Fibroblast of skin of right biceps (primary cell): ENCODE measurements at places on chromosomes 3 and 15.

GRCh38 chr3:61008153-61008997, 242.9 kb downstream of the FHIT start:
- no peak for DNase-seq

DNA sequence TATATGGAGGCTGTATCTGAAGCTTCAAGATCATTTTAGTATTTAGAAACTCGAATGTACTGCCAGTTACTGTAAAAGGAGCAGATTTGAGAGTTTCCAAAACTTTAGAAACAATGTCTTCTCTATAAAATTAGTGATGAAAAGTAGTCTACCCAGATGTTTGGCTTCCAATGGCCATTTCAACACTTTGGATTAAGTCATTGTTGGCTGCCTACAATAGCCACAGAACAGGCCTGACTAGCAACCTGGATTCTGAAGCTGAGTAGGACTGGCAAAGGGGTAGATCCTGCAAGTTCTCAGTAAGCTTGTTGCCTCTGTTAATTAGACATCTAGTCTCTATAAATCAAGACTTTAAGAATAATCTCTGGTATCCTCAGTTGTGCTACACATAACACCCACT, 239.0 kb upstream of the KCNMB2 start:
- DNase-seq = no peak

- no peak for DNase-seq
Measured at GRCh38 chr3:62992520-62992919, 117.3 kb upstream of the CADPS start.

DNA sequence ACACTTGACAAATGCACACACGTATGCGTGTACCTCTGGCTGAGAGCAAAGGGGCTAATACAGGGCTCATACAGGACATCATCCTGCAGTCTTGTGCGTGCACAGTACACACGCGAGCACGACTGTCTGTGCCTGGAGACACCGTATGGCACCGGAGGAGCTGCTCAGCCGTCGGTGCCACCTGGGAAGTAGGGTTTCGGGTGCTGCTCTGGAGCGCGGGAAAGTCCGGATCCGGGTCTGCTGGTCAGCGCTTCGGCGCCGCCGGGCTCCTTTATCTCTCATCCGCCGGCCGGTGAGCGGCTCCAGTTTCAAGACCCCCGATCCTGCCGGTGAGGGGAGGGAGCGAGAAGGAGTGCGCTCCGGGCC, 9.3 kb downstream of the FOXL2 start:
- DNase-seq = no peak

- DNase-seq = no peak
Measured at GRCh38 chr3:159771865-159772611, 216.6 kb upstream of the IL12A start.

DNA sequence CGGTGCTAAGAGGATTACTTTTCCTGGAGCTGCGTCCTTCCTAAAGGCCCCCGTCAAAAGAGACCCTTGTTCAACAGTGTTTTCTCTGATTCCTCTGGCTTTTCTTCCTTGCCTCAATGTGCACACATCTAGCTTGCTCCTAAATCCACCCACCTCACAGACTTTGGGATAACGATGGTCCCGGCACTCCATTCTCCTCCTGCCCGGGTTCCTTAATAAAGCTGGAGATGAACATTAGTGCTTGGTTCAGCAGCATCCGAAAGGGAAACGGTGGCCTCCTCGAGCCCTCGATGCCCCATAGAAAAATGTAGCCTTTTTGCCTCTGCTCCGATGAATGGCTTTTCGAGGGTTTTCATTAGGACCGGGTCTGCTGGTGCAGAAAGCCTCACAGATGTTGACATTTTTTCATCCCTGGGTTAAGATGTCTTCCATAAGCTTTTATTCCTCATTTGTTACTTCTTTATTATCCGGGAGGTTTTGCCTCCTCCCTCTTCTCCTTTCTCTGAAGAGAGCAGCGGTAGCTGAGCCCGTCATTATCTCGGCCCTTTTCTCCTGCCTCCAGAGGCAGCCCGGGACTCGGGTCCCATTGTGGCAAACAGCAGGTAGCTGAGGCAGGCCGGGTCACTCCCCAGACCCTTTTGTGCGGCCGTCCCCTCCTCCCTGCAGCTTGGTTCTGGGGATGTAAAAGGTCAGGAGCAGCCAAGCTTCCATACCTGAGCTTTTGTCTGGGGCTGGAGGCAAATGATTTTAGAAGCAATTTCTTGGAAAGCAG, 64.6 kb downstream of the CPN2 start:
- no peak for DNase-seq

DNA sequence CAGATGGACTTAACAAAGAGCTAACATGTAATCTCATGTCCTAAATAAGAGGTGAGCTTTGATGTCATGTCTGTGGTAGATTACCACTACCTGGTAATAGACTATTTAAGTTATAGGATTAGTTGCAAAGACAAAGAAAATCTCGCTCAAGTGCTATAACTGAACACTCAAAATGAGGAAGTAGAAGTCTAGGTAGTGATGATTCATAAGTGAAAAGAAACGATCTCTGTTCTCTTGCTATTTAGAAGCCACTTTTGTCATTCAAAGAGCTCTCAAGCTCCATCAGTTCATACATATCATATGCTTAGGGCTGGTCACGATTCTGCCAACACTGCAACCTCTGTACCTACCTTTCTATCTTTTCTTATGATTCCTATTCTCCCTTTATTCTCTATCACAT, 110.9 kb downstream of the EDEM1 start:
- no peak for DNase-seq

- no peak for DNase-seq
Measured at GRCh38 chr15:88036154-88036839, 220.2 kb downstream of the NTRK3 start.

DNA sequence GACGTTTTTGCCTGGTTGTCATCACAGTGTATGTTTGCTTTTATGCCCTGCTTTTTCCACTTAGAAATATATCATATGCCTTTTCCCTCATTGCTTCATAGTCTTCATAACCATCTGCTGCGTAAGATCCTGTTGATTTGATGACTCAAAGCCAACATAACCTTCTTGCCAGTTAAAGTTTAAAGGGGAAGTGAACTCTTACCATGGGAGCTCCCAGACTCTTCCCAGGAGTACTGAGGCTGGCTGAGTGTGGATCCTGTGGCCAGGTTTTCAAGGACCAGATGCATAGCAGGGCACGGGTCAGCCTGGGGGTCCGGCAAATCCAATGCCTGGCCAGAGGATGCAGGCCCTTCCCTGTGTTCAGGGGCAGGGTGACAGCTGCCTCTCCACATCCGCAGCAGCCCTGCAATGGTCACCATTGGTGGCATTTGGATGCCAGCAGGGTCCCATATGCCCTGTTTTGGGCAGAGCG, 42.0 kb upstream of the SACM1L start:
- peak; percentile 89 for DNase-seq

DNA sequence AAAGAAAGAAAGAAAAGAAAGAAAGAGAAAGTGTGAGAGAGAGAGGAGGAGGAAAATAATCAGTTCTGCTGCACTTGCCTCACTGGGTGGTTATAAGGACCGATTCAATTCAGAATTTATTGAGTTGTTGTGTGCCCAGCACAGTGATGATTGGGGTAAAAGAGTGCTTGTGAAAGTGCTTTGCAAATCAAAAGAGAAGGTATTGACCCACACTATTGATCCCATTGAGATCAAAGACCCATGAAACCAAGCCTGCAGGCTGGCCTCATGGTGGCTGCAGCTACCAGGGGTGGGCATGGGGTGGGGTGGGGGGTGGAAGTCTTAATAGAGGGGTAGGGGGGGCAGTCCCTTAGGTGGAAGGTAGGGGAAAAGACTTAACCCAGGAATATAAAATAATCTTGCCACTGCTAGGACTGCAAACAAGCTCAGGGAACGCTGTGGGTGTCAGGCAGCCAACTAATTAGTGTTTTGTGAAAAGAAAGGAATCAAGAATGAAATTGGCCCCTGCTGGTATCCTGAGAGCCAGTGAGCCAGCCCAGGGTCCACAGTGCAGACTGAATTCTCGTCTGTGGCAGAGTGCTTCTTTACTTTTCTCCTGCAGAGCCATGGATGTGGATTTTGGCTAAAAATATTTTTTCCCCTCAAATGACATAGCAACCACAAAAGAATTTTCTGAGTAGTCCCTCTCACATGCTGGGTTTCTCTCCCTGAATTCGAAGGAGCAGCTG, 34.2 kb downstream of the CLEC3B start:
- DNase-seq = no peak

DNA sequence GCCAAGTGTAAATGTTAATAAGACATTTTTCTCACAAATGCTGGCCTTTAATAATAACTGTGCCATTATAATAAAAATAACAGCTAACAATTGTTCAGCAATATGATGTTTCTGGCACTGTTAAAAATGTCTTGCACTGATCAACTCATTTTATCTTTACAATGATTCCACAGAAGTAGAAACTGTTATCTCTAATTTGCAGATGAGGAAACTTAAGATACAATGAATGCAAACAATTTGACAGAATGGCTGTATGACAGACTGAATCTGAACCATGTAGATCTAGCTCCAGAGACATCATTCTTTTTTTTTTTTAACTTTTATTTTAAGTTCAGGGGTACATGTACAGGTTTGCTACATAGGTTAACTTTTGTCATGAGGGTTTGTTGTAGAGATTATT, 755.0 kb downstream of the TBL1XR1 start:
- no peak for DNase-seq

- no peak for DNase-seq
Measured at GRCh38 chr15:38111070-38111469, 141.6 kb upstream of the SPRED1 start.

DNA sequence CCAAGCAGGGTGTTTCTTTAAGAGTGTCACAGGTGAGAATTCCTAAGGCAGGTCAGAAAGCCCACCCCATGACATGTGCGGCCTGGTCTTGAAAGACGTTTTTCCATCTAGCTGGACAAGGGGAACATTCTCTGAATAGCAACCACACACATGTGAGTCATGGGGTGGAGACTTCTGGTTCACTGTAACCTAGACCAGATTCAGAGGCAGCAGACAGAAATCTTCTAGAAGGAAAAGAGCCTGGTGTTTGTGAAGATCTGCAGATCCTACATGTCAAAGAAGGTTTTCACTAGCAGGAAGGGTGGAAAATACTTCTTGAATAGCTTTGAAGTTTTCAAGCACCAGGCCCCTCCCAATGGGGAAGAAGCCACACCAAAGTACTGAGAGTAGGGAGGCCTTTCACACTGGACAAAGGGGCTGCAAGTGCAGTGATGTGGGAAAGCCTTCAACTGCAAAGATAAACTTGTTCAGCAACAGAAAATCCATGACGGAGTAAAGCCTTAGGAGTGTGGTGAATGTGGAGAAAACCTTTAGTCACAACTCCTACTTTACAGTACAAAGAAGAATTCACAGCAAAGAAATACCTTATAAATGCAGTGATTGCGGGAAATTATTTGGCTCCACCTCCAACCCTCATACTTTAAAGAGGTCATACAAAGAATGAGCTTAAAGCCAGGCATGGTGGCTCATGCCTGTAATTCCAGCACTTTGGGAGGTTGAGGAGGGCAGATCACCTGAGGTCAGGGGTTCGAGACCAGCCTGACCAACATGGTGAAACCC, 17.6 kb downstream of the ADAM10 start:
- DNase-seq = peak; percentile 62

- no peak for DNase-seq
Measured at GRCh38 chr3:184894051-184894450, 82.1 kb downstream of the VPS8 start.

DNA sequence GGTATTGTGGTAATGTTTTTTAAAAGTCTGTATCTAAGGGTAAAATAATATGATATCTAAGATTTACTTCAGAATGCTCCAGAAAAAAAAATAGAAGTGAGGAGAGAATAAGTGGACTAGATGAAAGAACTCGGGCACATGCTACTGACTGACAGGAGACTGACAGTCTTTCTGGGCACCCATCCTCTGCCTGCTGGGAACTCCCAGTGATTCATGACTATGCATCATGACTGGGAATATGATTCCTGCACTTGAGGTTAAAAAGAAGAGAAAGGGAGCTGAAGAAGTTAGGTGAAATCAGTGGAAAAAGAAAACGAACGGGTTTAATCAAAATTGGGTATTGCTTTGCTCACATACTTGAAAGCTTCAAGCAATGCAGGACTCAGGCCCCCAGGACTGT, 35.7 kb upstream of the SPSB4 start:
- no peak for DNase-seq

DNA sequence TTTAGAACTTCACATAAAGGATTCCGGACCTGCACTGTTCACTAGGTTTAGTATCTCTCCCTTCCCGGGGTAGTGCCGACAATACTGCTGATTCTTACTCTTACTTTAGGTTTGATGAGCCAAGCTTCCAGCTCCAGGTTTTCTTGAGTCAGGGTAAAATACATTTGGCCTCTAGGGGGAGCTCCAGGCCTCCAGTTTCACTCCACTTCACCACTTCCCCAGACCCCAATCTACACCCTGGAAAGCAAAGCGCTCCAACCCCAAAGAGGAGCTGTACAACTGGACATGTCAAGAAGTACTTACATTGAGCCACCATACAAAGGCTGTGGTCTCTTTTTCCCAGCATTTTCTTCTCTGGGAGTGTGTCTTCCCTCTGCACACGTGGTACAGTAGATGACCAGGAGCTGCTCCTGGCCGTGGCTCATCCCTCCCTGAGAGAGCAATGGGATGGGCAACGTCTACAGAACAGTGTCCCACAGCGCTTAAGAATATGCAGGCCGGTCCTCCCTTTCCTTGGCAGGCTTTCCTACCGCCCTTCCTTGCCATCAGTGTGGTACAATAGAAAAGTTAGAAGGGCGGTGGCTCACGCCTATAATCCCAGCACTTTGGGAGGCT, 93.9 kb upstream of the CCDC80 start:
- peak; percentile 82 for DNase-seq

DNA sequence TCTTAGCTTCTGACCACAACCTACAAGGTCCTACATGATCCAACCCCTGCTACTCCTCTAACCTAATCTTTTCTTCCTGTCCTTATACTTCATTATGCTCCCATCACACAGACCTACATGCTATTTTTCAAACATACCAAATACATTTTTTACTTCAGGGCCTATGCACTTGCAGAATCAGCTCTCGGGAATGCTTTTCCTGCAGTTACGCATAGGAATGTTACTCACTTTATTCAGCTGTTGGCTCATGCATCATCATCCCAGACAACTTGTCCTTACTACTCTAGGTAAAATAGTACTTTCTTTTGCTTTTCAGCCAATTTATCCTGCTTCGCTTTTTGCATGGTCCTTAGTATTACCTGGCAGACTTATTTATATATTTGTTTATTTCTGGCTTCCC, 105.6 kb downstream of the OXSM start:
- peak; percentile 83 for DNase-seq

DNA sequence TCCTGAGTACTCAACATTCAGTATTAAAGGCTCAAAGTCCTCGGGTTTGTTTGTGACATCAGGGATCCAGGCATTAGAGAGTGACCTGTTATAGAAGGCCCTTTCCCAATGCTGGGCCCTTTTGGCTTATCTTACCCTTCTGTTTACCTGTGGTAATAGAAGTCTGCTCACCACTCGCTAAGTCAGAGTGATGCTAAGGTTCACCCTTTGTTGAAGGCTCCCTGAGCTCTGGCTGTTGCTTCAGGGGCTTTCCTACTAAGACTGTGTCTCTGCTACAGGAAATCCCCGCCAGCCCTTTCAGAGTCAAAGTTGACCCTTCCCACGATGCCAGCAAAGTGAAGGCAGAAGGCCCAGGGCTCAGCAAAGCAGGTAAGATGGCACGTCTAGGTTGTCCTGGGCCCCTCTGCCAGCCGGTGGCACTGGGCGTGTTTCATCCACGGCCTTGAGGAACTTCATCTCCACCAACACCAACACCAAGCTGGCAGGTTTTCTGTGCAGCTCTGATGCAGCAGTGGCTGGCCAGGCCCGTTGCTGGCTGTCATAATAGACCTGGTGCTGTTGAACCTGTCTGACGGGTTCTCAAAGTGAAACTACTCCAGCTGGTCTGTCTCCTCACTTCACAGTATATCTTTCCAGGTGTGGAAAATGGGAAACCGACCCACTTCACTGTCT, 99.1 kb downstream of the DNASE1L3 start:
- no peak for DNase-seq
